ENCODE measurements at places on chromosomes 3 and 15.

- no peak for DNase-seq
Observed at GRCh38 chr3:50327129-50327528, 894 bp downstream of the TUSC2 start.

GRCh38 chr15:74314795-74315438 lies 52.5 kb downstream of the CYP11A1 start:
- DNase-seq, result no peak

DNA sequence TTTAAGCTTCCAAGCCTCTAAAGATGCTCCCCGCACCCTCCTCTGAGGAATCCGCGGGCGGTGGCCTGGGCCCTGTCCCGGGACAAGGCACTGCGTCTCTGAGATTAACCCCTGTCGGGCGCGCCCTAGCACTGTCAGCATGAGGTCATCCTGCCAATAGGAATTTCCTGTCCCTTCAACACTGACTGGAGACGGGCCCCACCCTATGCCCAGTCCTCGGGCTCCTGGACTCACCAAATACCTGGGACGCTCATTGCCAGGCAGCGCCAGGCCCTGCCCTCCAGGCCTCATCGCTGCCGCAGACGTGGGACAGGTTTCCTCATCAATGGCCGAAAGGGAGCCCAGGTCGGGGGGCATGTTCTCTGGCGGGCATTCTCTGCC lies 67.6 kb upstream of the SH3GL3 start:
- DNase-seq, result no peak

- DNase-seq, result no peak
Observed at GRCh38 chr15:59887211-59887610, 116.9 kb upstream of the FOXB1 start.

GRCh38 chr3:116474032-116474780 lies 28.9 kb upstream of the LSAMP start:
- peak; percentile 19 for DNase-seq

- DNase-seq, result no peak
Observed at GRCh38 chr3:153192327-153192726, 30.3 kb downstream of the RAP2B start.

- DNase-seq, result no peak
Observed at GRCh38 chr15:45276831-45277230, 24.8 kb downstream of the SLC28A2 start.

GRCh38 chr3:118618247-118619040 lies 416.2 kb downstream of the IGSF11 start:
- DNase-seq, result no peak

GRCh38 chr15:40293905-40294895 lies 11.3 kb upstream of the ANKRD63 start:
- DNase-seq, result no peak

- no peak for DNase-seq
Observed at GRCh38 chr3:116443191-116443661, 2.1 kb downstream of the LSAMP start.

- no peak for DNase-seq
Observed at GRCh38 chr15:92633418-92633817, 22.2 kb downstream of the FAM174B start.

- peak; percentile 25 for DNase-seq
Observed at GRCh38 chr3:55792009-55792408, 304.9 kb upstream of the WNT5A start.

DNA sequence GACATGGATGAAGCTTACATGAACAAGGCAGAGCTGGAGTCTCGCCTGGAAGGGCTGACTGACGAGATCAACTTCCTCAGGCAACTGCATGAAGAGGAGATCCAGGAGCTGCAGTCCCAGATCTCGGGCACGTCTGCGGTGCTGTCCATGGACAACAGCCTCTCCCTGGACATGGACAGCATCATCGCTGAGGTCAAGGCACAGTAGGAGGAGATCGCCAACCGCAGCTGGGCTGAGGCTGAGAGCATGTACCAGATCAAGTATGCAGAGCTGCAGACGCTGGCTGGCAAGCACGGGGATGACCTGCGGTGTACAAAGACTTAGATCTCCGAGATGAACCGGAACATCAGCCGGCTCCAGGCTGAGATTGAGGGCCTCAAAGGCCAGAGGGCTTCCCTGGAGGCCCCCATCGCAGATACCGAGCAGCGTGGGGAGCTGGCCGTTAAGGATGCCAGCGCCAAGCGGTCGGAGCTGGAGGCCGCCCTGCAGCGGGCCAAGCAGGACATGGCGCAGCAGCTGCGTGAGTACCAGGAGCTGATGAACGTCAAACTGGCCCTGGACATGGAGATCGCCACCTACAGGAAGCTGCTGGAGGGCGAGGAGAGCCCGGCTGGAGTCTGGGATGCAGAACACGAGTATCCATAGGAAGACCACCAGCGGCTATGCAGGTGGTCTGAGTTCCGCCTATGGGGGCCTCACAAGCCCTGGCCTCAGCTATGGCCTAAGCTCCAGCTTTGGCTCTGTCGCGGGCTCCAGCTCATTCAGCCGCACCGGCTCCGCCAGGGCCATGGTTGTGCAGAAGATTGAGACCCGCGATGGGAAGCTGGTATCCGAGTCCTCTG lies 77.6 kb downstream of the CLDN11 start:
- DNase-seq, result no peak
